ENCODE measurements at places on chromosomes 11 and 22.

DNA sequence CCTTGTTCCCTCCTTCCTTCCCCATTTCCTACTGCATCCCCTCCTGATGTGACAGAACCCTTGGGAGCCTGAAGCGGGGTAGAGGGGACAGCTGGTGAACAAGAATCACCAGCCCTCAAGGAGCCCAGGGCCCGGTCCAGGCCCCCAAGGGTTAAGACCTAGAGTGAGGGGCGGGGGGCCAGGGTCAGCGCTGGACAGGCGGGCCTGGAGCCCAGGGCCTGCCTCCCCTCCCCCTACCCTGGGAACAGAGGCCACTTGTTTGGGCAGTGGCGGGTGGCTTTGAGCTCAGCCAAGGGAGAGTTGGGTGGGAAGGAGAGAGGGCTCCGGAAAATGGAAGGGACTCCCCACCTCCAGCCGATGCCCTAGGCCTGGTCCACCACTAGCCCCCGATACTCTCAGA lies 2.1 kb downstream of the ARAP1 start:
- DNase-seq: no peak

- no peak for DNase-seq
Measured at GRCh38 chr22:36406721-36407120, 19.0 kb upstream of the MYH9 start.

DNA sequence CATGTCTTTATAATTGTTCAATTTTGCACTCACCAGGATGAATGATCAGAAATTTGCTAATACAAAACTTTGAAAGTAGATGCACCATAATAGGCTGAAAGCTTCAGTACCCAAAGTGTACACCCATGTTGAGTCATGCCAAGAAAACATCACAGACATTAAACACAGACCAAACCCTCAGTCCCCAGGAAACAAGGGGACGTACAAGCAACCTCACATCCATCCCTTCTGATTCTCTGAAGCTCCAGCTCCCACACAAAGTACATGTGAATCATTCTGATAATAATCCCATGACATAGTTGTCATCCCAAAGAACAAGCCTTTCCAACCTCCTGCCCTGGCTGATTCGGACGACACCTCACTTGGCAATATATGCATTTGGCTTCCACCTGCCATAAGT lies 183.8 kb downstream of the SNX19 start:
- no peak for DNase-seq

DNA sequence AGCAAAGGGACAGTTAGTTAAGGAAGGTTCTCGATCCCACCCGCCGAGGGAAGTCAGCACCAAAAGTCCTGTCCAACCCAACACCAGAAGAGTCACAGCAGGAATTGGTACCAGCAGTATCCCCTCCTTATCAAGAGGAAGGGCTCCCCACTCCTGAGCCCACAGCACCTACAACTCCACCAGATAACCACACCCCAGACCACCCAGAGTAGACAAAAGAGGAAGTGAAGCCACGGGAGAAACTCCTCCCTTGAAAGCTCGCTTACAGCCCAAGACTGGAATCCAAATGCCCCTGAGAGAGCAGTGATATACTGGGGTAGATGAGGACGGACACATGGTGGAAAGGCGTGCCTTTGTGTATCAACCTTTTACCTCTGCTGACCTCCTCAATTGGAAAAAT lies 7.3 kb upstream of the CD5 start:
- no peak for DNase-seq

DNA sequence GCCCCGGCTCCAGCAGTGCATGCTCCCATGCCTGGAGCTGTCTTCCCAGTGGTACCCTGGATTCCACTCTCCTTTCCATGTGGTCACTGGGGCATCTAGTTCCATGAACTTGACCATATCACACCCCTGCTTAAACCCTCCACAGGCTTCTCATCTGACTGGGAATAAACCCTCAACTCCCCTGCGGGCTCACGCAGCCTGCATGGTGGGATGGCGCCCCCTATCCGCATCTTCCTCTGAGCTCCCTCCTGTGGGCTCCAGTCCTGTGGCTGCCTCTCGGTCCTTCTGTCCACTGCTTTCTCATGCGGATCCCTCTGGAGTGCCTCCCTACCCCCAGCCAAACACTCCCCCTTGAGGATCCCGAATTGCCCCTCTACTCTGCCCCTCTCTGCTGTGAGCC lies 41.4 kb upstream of the TTLL12 start:
- DNase-seq: peak; percentile 71

DNA sequence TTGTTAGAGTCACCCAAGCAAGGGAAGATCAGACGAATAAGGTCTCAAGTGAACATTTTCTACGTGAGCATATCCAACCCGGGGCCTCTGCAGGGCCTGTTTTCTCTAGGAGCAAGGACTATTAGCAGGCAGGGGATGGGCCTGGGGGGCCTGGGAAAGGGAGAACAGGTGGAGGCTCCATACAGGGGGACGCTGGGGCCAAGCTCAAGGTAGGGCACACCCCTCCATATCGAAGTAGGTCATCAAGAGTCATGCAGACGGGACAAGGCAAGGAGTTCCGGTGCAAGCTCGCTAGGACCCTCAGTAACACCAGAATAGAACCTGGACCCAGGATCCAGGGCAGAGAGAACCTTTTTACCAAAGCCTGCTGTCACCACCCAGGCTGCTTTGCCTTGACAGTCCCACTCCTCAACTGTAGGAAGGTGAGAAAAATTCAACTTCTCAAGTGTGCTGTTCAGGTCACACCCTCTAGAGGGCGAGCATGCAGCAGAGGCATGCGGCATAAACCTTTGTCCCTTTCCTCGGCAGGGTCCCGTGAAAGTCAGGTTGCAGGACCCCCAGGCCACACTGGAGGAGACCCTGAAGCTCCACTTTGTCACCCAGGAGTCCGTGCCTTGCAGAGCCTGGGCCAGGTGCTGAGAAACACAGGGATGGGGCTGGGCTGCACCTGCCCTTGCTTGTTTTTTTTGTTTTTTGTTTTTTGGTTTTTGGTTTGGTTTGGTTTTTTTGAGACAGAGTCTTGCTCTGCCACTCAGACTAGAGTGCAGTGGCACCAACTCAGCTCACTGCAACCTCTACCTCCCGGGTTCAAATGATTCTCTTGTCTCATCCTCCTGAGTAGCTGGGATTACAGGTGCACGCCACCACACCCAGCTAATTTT lies 8.6 kb upstream of the APOBEC3B start:
- DNase-seq: peak; percentile 66
